Stimulated activated naive CD4-positive, alpha-beta T cell (primary cell): ENCODE measurements at places on chromosomes 1 and 21.
A peak's percentile ranks its signal among the peaks of the same experiment; 100 is the strongest.

- no peak for DNase-seq
These were observed at the start of gene CNIH3 for GRCh38 chr1:224615861-224616755. TSS of gene CNIH3 (plus strand) at chr1:224616317. CDS start at chr1:224617175, 858 bp downstream.

DNA sequence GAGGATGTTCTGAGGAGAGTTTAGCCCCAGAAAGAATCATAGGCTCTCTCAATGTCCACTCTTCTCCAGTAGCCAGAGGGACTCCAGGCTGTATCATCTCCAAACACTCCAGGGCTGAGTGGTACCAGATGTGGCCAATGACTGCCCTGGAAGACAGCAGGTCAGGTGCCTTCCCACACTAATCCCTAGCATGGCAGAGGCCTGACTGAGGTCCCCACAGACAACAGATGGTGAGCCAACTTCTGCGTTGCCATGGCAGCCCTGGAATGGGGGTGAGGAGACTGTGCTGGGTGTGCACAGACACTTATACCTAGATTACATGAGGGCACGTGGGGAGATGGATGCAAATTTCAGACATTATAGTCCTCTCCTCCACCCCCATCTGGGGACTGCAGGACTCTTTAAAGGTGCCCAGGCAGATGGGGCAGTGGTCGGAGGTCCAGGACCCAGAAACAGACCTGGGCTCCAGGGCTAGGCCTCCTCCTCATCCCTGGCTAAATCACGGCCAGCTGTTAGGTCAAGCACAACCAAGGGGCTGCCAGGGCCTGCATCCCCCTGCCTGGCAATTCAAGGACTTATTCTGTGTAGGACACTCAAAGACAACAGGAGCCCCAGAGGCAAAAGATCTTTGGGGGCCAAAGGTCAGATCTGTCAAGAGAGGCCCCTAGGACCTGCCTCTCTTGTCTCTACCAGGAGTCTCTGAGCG, 42.9 kb downstream of the CAMK2N1 start:
- DNase-seq: no peak

- DNase-seq: no peak
These were observed 17.7 kb downstream of the NENF start for GRCh38 chr1:212450331-212450881.

GRCh38 chr1:11948822-11949458, 14.4 kb downstream of the PLOD1 start:
- DNase-seq: no peak

DNA sequence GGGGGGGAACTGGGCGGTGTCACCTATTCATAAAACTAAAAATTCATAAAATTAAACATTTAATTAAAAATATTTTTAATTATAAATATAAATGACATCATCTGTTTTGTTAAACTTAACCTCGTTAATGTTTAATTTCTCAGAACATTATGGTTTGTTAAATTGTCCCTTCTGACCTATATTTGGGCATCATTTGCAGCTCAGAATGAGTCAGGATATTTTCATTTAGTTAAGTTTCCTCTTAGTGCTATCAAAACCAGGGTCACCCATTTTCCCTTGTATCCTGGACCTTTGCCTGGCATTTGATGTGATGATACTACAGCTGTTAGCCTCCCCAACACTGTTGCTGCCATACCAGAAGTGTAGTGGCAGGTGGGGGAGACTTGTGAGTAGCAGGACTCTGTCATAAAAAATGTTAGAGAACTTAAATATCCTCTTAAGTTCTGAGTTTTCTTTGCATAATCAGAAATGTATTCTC, 30.3 kb downstream of the TSNAX start:
- no peak for DNase-seq

- DNase-seq: no peak
These were observed 19.6 kb downstream of the SCMH1 start for GRCh38 chr1:41222496-41222895.

DNA sequence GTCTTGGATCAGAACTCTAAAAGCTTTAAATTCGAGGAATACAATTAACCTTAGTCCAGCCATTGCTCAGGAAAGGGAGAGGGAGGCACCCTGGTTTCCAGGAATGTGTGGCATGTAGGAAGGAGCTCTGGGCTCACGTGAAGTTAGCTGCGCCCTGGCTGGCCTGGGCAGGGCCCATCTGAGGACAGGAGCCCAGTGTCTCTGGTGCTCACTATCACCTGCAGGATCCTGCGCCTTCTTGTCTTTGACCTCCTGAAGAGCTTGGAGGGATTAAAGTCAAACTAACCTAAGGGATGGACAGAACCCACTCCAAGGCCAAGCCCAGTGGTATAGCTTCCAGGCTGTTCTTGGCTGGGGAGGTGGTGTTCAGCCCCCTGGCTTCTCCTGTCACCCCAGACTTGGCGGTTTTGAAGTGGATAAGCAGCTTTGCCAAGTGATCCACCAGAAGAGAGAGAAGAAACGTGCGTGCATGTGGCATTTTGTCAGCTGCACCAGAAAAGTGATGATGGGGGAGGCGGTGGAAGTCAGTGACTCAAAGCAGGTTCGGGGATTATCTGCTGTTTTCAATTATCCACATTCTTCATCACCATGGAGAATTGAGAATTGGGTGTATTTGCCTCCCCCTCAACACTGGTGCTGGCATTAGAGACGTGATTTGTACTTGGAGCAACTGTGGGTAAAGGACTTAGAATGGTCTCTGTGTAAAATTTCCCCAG, 11.9 kb upstream of the KCNN3 start:
- no peak for DNase-seq

DNA sequence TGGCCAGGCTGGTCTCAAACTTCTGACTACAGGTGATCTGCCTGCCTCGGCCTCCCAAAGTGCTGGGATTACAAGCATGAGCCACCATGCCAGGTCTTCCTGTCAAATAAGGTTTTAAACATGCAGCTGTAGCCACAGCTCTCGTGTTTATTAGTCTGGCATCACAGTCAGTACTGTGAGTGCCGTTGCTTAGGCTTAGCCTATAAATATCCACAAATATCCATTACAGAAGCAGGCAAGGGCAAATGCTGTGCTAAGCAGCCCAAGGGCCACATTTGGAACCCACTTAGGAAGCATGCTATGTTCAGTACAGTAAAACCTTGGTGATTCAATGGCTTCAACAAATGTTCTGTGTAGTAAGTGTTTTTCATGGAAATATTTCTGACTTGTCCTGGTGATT, 75.9 kb downstream of the KIF1B start:
- no peak for DNase-seq

GRCh38 chr1:154791292-154792166, 78.6 kb downstream of the KCNN3 start:
- DNase-seq: peak; percentile 90

GRCh38 chr1:235782601-235783000, 84.1 kb downstream of the LYST start:
- no peak for DNase-seq

DNA sequence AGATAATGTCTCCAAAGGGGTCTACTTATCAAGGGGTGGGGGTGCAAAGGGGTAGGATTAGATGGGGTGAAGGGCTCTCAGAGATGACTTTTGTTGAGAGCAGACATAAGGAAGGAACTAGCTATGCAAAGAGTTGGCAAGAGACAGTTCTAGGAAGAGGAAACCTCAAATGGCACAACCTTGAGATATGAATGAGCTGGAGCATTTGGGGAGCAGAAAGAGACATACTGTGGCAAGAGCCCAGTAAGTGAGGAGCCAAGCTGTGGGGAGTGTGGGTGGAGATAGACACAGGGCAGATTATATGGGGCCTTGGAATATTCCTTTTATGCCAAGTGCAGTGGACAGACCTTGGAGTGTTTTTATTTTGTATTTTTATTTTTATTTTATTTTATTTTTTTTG, 84.8 kb upstream of the BTG3 start:
- no peak for DNase-seq

DNA sequence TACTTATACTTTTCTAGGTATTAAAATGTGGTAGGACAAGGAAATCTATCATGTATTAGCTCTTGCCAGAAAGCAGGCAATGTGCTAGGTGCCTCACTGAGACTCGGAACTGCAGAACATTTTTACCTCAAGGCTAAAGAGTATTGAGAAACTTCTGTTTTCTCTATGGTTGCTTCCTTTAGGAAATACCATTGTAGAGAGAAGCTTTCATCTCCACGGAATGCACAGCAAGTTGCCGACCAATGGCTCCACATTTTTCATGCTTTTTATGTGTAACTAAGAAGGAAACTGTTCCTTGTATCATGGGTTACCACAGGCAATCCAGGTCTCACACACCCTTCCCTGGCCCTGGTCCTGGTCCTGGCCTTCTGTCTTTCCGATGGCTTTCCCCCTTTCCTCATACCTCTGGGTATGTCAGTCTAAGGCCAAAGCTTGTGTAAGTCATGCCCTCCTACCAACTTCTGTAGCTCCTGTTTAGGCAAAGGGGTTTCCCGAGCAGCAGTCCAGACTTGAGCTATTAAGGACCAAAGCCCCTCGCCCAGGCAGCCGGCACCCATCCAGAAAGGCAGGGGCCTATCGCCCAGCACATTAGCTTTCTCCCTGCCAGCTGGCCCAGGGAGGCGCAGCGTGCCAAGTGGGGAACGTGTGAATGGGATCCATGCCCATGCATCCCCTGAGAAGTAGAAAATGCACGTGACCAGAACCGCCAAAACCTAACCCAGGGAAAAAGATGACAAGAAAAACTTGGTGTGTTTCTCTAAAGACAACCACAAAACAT, 225.0 kb downstream of the PBX1 start:
- DNase-seq: no peak

DNA sequence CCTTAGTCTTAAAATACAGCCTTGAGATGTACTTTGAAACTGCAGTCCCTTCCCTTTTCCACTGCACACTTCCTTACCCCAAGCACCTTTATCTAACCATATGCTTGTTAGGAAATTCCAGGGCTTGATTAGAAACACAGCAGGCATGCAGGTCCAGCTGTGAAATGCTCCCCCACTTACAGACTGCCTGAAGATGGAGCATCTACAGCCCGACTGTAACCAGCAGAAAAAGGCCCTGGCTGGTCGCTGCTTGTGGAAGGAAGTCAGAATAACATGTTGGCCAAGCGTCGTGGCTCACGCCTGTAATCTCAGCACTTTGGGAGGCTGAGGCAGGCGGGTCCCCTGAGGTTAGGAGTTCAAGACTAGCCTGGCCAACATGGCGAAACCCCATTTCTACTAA, 37.2 kb downstream of the VN1R5 start:
- no peak for DNase-seq

DNA sequence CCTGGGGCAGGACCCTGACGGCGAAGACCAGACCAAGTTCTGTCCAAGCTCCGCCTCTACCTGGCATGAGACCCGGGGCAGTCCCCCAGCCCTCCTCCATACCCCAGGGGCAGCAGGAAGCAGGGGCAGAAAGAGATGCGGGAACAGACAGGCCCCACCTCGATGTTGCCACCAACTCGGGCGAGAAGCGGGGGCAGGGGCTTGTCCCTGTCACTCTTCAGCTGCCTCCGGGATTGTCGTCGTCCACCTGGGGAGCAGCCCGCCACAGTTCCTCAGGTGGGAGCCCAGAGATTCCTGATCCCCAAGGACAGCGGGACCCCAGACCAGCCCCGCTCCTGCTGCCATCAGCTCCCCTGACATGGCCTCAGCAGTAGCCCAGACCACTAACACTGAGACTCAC, 54.8 kb downstream of the CHD5 start:
- DNase-seq: no peak

DNA sequence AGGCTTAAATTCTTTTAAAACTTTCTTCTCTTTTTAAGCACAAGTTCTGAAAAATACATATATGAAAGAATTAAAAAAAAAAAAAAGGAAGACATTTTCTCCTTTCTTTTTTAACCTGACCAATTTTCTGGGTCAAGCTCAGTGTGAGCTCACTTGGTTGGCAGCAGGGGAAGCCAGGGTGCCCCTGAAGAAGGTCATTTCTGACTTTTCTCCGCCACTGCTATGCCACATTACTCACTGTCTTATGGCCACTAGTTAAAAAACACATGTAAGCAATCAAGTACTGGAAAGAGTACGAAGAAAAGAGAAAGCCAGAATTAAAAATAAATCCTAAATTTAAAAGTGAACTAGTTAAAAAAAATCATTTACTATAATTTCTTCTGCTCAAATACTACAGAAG, 275.0 kb downstream of the NEGR1 start:
- DNase-seq: no peak

DNA sequence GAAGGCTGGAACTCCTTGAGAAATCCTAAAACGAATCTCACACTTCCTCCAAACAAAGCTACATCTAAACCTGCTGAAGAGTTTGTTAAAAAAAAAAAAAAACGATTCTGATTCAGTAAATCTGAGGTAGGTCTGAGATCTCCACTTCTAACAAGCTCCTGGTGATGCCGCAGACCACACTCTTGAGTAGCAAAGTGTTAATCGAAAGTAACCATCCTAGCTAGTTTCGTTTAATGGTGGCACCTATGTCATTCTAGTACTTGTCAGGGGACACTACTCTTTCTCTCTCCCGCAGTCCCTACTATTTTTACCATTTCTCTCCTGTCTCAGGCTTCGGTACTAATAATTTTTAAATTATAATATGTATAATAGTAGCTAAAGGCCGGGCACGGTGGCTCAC, 2.1 kb downstream of the CLCC1 start:
- DNase-seq: no peak

- peak; percentile 40 for DNase-seq
These were observed at the start of gene KLHL17 for GRCh38 chr1:960363-961131. TSS of gene KLHL17 (plus strand) at chr1:960584. CDS start at chr1:960694, 110 bp downstream.

DNA sequence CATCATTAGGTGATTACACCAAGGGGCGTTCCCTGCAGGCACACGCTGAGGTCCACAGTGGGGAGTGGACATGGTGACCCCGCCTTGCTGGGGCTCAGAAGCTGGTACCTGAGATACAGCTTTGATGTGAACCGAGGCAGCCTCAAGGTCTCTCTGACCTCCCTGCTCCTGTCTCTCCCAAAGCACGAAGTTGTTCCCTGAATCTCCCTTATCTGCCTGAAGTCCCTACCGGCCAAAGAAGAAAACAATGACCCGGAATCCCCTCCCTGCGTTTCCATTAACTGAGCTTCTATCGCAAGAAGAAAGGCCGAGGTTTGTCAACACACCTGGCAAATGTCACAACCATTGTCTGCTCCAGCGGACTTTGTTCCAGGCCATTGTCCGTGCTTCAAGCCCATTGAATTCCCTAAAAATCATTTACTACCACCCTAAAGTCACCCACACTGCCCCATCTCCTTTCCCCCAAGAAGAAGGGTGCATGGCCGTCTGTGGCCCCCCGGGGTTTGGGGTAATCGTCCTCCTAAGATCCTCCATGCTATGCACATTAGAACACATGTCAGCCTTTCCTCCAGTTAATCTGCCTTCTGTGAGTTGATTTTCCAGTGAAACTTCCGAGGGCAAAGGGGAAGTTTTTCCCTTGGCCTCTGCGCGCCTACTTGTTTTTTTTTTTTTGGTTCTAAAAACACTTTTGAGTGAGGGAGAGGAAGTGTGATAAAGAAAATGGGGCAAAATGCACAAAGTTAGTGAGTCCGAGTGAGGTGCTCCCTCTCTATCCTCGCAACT, 48.1 kb upstream of the COL18A1 start:
- no peak for DNase-seq
